Activated CD4-positive, alpha-beta memory T cell treated with anti-CD3 and anti-CD28 coated beads, Interleukin-2, amount 10 ng/mL, durations not matched to agents 7 days and 5 days (primary cell): ENCODE measurements at places on chromosomes 2 and 18. TPM values are rescaled to one million over a fixed set of nuclear protein-coding genes. Genes with fewer than 3 reads are reported as not detected.

AMER3 gene
- total RNA-seq, result not detected

MGAT5 gene
- total RNA-seq, result 44.9 TPM

RBFA gene
- 16.8 TPM for total RNA-seq

STPG4 gene
- not detected for total RNA-seq

CABYR gene
- total RNA-seq, result 0.95 TPM

RPL31 gene
- 1,364 TPM for total RNA-seq

TWIST2 gene
- total RNA-seq, result not detected

IHH gene
- not detected for total RNA-seq

TMEM200C gene
- total RNA-seq, result not detected
